ENCODE measurements at places on chromosomes 4 and X.

DNA sequence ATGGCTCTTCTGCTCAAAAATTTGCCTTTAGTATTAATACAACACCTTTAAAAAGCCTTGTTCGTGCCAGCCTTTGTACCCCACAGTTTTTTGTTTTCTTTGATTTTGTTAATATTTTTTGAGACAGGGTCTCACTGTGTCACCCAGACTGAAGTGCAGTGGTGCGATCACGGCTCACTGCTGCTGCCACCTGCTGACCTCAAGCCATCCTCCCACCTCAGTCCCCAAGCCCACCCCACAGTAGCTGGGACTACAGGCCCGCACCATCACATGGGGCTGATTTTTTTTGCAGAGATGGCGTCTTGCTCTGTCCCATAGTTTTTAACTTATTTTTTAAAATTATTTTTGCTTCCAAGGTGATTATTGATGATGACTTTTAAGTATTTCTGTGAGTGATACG, 134.0 kb downstream of the HTR2C start:
- DNase-seq: no peak

DNA sequence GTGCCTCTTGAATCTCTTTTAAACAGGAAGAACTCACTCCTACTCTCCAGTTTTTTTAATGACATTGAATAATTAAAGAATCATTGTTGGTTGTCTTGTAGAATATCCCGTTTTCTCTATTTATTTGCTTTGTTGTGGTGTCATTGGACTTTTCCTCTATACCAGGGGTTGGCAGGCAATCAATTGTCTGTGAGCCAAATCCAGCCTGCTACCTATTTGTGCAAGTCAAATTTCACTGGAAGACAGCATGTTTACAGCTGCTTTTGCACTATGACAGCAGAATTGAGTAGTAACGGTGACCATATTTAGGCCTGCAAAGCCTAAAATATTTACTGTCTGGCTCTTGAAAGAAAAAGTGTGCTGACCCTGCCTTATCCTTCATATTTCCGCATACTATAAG, 34.8 kb downstream of the POLA1 start:
- no peak for DNase-seq

DNA sequence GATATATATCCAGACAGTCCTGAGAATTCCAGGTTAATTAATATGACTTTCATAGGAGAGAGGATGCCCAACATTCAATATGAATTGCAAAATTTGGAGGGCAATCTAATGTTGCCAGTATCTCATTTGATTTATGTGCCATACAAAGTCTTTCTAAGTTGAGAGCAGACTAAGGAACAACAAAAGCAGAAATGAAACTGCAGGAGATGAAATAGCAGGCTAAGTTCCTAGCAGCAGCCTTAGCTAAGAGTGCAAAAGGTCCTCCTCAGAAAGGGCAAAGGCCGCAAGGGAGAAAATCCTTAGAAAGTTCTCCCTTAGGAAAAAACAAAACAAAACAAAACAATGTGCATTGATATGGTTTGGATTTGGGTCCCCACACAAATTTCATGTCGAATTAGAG, 602.9 kb upstream of the HTR2C start:
- DNase-seq: no peak

- no peak for DNase-seq
Observed at GRCh38 chr4:166498546-166498945, 625.5 kb downstream of the TLL1 start.

DNA sequence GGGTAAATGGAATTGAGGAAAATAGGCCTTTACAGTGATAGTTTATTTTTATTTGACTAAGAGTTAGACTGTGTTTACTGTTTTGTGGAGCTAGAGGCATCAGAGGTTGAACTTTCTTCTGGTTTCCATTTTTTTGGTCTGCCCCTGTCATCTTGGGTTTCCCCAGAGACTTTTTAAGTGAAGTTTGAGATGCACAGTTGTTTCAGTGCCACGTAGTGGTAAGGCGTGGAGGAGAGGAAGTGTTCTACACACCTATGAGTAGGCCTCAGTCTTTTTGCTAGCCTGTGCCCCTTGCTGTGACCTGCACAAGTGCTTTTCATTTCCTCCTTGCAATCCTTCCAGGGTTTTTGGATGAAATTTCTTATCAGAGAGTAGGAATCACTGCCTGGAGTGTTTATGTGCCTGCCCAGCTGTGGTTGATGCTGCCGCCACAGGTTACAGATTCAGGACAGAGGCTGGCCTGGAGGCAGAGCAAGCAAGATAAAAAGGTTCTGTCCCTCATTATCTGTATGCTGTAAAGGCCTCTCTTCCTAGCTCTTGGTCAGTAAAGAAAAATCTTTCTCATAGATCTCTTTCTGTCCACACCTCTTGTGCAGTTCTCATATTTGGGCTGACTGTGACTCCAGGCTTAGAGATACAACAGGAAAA, 12.5 kb upstream of the HSFX4 start:
- no peak for DNase-seq

GRCh38 chr4:83129264-83129663, 14.7 kb upstream of the PLAC8 start:
- DNase-seq: no peak

DNA sequence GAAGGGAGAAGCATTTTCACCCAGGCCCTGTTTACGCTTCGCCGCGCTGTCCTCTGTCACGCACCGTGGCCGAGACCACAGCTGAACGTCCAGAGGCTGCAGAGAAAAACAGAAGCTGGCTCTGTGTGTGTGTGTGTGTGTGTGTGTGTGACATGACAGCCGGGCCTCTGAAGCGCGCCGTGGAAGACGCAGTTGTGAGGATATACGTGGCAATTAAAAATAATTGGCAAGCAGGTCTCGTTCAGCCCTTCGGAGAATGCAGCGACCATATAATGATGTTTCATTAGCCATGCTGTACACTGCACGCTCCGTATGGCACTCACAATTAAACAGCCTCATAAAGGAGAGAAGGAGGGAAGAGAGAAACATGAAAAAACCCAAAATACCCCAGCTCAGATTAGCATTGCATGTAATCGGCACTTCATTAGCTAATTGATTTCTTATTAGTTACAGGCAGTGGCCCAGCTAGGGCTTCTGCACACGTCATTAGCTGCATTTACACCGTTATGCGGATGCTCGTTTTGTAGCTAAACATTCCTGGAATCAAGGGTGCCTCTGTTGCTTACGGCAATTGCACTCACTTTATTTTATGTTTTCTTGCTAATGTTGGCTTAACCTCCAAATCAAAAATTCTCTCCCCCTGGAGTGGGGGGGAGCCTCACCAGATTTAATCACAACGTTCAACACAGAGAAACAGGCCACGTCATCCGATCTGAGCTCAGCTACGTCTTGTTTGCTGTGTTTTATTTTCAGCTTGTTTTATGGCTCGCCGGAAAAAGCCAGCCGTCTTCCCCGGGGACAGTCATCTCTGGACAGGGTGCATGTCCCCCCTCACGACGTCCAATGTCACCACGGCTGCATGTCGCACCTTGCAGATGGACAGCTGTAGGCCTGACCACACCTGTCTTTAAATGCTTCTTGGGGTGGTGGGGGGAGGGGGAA, 74.6 kb upstream of the SHOX start:
- no peak for DNase-seq

GRCh38 chr4:148630051-148630450, 187.8 kb upstream of the NR3C2 start:
- DNase-seq: no peak

GRCh38 chr4:82797405-82798111, 1.0 kb downstream of the SCD5 start:
- DNase-seq: no peak
